ENCODE measurements at places on chromosomes 13 and 19.

DNA sequence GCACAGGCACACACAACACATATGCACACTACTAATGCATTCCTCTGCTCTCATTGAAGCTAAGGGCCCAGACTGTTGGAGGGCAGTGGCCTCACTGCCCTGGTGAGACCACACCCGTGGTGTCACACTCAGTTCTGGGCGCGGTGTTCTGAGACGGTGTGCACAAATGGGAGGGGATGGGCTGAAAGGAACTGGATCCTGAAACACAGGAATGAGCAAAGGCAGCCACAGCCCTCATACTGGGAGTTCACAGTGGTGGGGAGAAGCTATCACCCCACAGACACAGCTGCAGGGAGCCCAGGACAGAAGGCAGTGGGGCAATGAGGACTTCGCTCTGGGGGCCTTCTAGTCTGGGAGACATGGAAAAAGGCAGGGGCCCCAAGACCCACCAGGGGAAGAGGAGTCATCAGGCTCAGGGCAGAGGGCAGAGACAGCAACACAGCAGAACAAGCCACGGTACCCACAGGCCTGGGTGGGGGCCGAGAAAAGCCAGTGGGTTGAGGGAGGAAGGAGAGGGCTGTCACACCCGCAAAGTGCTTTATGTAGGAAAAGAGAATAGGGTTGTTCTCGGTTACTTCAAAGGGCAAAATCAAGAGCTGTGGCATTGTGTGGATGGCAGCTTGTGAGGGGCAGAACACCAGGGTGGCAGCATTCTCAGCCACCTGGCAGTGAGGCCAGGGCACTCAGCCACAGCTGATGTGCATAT, 75.4 kb upstream of the GPR183 start:
- DNase-seq: no peak

- no peak for DNase-seq
Observed at GRCh38 chr13:113116871-113117271, 5.7 kb upstream of the F10 start.

- DNase-seq: no peak
Observed at GRCh38 chr13:20499986-20500385, 25.7 kb downstream of the CRYL1 start.

DNA sequence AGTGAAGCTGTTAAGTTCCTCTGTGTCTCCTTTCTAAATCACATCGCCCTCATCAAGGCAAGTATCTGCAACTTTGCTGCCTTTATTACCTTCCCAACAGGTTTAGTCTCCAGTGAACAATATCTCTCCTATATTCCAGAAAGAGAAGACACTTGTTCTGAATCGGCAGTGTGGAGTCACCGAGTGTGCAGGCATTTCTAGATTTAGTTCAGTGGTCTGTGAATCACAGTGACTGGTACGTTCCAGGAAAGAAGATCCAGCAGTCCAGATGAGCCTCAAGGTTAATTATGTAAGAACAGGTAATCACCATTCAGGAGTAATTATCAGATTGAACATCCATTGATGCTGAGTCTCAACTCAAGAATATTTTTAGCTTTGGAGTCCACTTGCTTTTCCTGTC, 497.0 kb downstream of the FOXO1 start:
- DNase-seq: no peak

GRCh38 chr13:40657951-40658350, 8.5 kb downstream of the FOXO1 start:
- no peak for DNase-seq

DNA sequence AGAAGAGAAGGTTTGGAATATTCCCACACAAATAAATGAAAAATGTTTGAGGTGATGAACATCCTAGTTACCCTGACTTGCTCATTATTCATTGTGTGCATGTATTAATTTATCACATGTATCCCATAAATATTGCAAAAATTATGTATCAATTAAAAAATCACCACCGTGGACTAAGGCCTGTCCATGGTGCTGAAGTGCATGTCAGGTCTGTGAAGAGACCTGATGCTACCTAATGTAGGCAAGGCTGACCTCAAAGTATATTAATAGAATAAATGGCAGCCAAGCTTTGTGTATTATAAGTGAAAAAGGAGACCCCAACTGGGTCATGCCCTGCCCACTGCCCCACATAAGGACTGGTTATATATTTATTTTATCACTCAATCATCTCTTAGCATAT, 34.4 kb upstream of the ZNF835 start:
- no peak for DNase-seq

DNA sequence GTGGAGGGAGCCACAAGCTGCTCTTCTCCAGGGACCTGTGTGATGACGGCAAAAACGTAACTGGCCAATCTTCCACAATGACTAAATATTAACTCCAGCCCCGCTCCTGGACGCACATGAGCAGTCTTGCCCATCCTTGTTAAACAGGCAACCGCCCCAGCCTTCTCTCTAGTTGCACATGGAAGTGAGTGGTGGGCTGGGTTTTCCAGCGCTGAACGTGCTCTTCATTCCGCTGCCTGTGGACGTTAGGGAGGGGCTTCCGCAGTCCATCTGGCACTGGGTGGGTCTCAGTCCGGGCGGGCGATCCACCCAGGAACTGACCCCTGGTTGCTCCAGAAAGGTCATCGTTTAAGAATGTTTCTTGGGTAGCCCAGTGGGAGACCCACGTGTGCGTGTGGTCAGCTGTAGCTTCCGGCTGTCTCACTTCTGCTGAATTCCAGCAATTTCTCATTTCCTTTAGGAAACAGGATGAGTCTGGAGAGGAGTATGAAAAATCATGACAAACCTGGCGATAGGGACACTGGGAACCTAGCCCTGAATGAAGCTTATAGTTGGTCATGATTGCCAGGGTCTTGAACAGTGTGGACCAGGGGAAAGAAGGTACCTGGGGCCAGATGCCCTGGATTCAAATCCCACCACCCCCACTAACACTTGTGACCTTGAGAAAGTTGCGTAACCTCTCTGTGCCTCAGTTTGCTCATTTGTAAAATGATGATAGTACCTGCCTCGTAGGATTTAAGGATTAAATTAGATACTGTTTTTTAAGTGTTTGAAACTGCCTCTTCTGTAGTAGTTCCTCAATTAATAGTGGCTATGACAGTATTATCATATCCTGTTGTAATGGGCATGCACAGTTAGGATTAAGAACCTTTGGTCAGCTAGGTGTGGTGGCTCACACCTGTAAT, 92.6 kb downstream of the SIPA1L3 start:
- DNase-seq: no peak

DNA sequence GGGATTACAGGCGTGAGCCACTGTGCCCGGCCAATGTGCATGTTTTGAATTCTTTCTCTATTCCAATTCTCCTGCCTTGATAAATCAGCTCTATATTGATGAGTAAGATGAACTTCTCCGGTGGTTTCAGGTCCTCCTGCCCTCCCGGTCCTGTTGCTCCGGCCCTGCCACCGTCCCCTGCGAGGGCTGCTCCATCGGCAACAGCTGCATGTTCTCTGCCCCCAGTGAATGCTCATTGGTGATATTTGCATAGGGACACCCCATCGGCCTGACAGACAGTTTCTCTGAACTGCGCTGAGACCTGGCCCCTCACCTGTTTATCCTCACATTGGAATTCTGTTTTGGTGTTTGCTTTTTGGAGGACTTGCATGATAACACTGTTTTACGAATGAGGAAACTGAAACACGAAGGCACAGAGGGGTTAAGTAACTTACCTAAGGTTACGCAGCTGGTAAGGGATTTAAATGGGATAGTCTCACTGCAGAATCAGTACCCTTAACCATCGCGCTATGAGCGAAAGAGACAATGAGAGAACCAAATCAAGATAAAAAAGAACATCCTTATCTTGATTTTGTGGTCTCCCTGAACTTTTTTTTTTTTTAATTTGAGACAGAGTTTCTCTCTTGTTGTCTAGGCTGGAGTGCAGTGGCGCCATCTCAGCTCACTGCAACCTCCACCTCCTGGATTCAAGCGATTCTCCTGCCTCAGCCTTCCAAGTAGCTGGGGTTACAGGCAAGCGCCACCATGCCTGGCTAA, 32.2 kb downstream of the ZNF557 start:
- no peak for DNase-seq

- no peak for DNase-seq
Observed at GRCh38 chr13:30030141-30030750, 179.8 kb upstream of the UBL3 start.

- DNase-seq: peak; percentile 74
Observed at GRCh38 chr19:33133438-33134031, 1.6 kb downstream of the WDR88 start.

DNA sequence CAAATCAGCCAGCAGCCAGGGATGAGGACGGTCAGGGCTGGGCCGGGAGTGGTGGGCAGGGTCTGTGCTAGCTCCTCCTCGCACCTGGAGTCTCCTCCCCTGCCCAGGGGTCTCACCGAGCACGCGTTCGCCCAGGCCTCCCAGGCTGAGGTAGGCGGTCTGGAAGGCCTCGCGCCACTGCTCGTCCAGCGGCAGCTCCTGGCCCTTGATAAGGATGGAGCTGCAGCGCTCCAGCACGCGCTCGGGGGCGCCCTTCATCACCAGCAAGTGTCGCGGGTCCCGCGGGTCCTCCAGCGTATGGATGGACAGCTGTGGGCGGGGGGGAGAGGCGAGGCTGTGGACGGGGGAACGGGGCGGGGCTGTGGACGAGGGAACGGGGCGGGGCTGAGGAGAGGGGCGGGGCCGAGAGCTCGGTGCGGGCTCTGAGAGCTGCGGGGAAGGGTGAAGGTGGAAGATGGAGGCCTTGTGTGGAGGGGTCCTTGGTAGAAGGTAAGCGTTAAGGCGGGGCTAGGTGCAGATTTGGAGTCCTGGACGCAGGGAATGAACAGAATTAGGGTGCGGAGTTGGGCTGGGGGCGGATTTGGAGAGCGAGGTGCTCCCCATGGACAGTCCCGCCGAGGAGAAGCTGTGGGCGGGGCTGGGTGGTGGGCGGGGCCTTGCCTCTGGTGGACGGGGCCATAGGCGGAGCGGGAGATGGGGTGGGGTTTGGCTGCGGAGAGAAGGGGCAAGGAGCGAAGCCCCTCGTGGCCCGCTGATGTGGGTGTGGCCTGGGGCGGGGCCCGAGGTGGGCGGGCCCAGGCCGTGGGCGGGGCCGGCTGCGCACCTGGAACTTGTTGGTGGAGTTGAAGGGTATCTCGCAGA, 5.7 kb downstream of the ATP4A start:
- peak; percentile 99 for DNase-seq

- peak; percentile 49 for DNase-seq
Observed at GRCh38 chr19:55670280-55671053, 4.6 kb upstream of the EPN1 start.

DNA sequence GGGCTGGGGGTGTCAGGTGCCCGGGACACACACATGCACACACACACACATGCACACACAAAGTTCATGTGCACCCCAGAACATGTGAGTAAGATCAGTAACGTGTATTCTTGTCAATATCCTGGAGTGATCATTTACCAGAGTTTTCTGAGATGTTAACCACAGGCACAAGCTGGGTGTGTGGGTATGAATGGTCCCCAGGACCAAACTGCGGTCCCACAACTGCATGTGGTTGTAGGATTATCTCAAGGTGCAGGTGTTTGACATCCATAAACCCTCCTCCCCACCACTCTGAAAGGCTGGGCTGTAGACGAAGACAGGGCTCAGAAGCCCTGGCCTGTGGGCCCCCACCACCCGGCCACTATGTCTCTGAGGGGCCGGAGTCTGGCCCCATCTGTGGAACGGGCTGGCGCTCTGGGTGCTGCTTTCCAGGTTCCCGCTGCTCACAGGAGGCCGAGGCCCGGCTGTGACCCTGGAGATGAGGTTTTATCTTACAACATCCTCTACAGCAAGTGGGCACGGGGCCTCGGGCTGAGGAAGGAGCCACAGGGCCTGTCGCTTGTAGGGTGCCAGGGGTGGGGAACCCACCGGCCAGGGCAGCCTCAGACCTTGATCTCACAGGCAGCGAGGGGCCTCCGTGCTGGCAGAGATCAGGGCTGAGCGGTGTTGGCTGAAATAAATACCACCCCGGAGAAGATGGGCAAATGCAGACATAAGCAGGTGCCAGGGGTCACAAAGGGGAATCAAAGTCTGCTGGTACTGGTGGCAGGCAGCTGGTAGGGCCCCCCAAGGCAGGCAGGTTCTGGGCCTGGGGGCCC, 4.3 kb downstream of the F2RL3 start:
- no peak for DNase-seq

GRCh38 chr13:110151462-110151861, 155.5 kb downstream of the COL4A1 start:
- DNase-seq: no peak

DNA sequence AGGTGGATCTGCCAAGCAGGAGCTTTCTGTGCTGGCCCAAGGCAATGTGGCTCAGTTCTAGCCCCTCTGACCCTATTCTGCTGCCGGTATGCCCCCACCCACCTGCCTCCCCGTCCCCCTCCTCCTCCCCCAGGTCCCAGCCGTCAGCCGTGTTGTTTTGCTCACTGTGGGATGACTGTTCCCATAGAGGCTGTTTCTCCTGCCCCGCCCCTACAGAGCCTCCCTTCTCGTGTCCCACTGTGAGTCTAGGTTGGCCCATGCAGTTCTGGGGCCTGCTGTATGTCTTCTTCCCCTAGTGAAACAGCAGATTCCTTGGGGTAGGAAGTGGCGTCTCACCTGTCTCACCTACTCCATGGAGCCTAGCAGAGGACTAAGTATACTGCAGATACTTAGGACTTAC, 48.8 kb downstream of the ATP11A start:
- DNase-seq: no peak

DNA sequence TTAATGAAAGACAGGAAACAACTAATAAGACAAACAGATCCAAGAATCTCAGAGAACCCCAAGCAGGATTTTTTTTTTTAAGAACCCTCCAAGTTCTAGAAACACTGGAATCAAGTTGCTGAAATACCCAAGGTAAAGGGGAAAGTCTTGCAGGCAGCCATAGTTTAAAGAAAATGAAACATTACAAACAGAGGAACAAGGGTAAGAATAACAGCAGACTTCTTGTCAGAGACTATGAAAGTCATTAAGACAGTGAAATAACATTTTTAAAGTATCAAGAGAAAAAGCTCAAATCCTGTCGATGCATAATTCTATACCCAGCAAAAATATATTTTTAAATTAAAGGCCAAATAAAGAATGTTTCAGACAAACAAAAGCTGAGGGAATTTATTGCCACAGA, 67.1 kb downstream of the WASF3 start:
- DNase-seq: no peak

DNA sequence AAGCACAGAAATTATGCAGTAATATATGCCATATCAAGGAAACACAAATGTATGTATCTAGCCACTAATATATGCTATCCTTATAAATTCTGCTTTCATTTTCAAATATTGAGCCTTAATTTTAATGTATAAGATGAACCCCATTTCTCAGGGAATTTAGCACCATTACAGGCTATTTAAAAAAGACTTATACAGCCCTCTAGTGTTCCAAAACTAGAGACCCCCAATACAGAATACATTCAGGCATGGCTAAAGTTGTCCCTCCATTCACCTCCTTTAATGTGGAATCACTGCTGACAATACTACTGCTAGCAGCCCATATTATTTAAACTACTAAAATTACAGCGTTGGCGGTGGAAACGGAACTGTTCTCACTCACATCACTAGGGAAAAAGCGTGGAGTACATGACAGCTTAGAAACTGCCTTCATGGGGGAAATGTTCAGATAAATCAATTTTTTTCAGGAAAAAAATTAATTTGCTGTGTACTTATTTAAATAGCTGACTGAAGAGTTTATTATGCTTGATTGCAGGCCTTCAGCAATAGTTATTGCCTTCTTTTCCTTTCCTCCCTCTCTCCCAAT, 541.0 kb downstream of the PCDH9 start:
- no peak for DNase-seq

- DNase-seq: no peak
Observed at GRCh38 chr19:33734913-33735312, 61.8 kb upstream of the KCTD15 start.
